Keratinocyte (primary cell): ENCODE measurements at places on chromosomes 11 and 22. TPM values are rescaled to one million over a fixed set of nuclear protein-coding genes. Genes with fewer than 3 reads are reported as not detected.

DNA sequence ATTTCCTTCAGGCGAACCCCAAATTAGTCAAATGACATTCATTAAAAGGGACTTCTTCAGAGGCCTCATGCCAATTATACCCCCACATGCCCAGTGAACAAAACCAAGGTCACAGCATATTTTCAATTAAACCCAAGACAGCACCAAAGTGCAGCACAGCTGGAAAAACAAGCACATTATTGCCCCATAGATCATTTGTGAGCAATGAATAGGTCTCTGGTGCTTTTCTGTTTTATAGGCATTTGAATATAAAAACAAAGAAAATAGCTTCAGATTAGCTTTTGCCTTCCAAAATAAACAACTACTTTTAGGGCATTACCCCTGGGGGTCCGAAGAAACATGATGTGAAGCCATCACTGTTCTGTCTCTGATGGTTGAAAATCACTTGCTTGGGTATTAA is 1319.9 kb downstream of the LRRC4C start:
- no peak overlapping the region for H3K4me3 ChIP-seq
- no peaks in the 10 kb centered on the region for H3K27me3 ChIP-seq
- H3K36me3 ChIP-seq: no peaks in the 10 kb centered on the region

- H3K36me3 ChIP-seq: no peaks in the 10 kb centered on the region
- no peak for DNase-seq
- H3K27me3 ChIP-seq: no peaks in the 10 kb centered on the region
- H3K27ac ChIP-seq: no peak overlapping the region
Measured at GRCh38 chr11:66919923-66920322, 38.3 kb downstream of the PC start.

- H3K27me3 ChIP-seq: peaks cover 48% of the 10 kb centered on the region
- H3K27ac ChIP-seq: no peak overlapping the region
- no peak for DNase-seq
- no peaks in the 10 kb centered on the region for H3K36me3 ChIP-seq
- peaks cover 4% of the 10 kb centered on the region for H3K4me1 ChIP-seq
Measured at GRCh38 chr11:33869481-33870422, 22.1 kb downstream of the LMO2 start.

- H3K27me3 ChIP-seq: peaks cover under 1% of the 10 kb centered on the region
- H3K4me3 ChIP-seq: no peak overlapping the region
- no peak for DNase-seq
Measured at GRCh38 chr22:22865311-22866072, 22.1 kb upstream of the IGLL5 start.

The SGSM1 gene
- 0.01 to 0.03 TPM in 2 of 3 replicates, not detected in the other for polyA plus RNA-seq
